ENCODE measurements at places on chromosomes 3 and 15.

GRCh38 chr15:60678632-60679031 is 199.7 kb upstream of the ICE2 start:
- DNase-seq = no peak

DNA sequence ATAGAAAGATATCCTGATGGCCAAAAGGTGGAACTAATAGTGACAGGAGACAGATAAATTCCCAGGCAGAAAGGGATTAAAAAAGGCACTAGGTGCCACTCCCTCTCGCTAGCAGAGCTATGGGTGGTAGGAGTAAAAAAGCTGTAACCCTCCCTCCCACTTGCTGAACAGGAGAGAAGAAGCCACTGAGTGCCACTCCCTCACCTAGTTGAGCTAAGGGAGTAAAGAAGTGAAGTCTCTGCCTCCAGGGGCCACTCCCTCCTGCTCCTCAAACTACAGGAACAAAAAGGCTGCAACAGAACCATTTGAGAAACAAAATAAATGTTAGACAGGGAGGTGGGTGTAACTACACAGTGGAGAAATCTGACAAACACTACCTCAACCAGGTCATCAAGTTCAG is 276.2 kb upstream of the EPHA6 start:
- DNase-seq = no peak

DNA sequence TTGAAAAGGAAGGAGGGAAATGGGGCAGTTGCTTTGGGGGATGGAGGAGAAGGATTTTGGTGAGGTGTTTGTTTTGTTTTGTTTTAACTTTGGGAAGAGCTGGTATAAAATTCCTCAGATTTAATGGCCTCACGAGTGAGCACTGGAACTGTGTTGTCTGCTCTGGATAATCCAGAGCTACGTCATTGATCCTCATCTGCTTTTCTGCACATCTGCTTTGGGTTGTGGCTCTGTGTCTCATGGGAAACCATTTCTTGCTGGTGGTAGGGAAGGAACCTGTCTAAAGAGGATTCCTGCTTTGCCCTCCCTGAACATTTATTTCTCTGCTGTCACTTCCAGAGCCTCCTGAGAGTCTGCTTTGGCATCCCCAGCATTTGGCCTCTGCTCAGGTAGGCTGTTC is 3.1 kb downstream of the SNRK start:
- DNase-seq = no peak

DNA sequence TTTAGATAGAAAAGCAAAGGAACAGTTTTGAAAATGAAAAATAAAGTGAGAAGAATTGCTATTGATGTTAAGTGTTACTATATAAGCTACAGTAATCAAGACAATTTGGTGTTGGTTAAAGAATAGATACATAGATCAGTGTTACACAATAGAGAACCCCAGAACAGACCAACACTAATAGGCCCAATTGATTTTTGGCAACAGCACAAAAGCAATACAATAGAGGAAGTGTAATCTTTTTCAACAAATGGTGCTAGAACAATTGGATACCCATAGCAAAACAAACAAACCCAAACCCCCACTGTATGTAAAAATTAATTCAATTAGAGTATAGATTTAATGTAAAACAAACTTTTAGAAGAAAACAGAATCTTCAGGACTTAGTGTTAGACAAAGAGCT is 61.8 kb downstream of the ATP11B start:
- DNase-seq = no peak

DNA sequence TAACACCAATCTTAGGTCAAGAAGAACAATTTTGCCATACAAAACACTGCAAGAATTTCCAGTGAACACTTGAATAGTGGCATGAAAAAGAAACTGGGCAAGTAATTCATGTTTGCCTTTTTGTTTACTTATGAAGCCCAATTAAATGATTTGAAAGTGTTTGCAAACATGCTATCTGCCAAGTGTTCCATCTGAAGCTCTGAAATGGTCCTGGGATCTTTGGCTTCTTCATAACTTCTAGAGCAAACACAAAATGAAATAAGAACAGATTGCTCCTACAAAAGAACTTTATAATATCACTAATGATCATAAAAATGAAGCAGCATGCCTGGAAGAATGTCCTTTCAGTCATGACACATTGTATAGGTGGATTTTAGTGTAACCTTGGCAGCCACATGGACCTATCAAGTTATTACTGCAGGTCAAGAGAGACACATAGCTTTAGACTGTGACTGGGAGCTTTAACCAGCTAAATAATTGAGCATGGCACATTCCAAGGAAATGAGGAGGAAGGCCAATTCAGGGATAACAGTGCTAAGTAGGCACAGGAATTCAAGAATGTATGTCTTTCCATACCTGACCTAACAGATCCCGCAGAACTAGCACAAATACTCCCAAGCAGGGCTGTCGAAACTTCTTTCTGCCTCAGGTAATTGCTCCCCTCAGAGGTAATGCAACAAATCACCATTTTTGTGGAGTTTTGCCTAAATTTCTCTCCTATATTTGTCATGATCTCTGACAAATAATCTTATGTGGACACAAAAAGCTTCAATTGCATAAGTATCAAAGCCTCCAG is 144.6 kb downstream of the DUT start:
- no peak for DNase-seq

- DNase-seq = no peak
Observed at GRCh38 chr3:9178697-9179096, 70.7 kb downstream of the SRGAP3 start.

- no peak for DNase-seq
Observed at GRCh38 chr15:22939652-22940061, 40.5 kb downstream of the CYFIP1 start.

DNA sequence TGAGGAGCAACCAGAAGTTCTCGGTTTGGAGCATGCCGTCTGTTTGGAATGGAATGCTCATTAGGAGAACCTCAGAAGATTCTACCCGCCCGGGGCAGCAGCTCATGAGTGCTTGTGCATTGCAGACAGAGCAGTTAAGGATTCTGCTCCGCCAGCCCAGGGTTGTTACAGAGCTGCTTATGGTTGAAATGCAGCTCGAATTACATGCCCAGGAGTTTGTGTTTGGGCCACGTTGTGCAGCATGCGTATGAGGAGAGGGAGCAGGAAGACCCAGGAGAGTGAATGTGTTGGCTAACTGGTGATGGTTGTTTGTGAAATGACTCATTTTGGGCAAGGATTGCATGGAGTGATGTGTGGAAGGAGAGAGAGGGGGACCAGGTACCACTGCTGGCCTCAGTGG is 9.0 kb downstream of the FGD5 start:
- no peak for DNase-seq

DNA sequence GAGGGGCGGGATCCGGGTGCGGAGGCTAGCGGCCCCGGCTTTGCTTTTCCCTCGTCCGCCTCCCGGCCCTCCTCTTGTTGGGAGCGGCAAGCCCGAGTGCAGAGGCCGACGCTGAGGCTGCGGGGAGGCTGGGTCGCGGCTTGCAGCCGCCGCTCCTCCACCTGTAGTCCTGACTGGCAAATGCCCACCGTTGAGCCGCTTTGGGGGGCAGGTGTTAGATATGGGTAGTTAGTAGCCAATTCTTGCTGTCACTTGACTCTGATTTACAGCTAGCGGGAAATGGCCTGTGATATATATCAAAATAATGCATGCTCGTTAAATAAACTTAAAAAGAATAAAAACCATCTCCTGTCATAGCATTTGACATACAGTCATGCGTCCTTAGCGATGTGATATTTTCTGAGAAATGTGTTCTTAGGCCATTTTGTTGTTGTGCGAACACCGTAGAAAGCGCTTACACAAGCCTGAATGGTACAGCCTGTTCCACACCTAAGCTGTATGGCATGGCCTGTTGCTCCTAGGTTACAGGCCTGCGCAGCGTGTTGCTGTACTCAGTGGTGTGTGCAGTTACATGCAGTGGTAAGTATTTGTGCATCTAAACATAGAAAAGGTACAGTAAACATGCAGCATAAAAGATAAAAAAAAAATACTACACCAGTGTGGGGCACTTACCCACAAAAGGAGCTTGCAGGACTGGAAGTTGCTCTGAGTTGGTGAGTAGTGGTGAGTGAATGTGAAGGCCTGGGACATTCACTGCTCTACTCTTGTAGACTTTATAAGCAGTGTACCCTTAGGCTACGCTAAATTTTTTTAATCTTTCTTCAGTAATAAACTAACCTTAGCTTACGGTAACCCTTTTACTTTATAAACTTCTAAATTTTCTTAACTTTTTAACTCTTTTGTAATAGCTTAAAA is 873 bp downstream of the CAPN7 start:
- no peak for DNase-seq

GRCh38 chr3:158801201-158801600 is 653 bp upstream of the MFSD1 start:
- DNase-seq = no peak

GRCh38 chr3:119585208-119585607 is 5.9 kb downstream of the ADPRH start:
- no peak for DNase-seq

GRCh38 chr3:197088370-197088769 is 58.8 kb upstream of the MELTF start:
- DNase-seq = no peak

DNA sequence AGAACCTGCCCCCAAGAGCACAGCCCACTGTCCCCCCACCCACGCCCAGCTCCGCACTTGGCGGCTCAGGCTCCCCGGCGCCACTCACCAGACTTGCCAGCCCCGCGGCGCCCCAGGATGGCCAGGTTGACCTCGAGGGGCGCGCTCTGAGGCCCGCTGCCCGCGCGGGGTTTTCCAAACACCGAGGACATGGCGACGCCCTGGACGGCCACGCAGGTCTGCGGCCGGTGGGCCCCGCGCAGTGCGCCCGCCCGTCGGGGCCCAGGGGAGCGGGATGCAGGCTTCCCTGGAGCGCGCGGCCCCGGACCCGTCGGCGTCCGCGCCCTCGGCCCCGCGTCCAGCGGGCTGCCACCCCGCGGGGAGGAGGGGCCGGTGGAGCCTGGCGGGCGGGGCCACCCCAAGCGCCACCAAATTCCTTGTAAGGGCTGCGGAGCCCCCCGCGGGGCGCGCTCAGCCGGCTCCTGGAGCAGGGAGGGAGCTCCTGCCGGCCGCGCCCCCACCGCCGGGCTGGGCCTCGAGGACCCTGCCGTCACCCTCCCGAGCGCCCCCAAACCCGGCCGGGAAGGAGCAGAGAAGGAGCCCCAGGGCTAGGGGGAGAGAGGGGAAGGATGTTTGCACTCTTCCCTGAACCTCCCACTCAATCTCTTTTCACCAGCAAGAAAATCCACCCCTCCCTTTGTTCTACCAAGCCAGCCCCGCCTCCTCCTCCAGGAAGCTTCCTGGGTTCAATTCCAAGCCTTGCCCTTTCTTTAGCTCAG is at the start of gene RASL12:
Gene RASL12 (minus strand): TSS at position 347 of the 758 bp plus-strand sequence. CDS start 156 bp downstream, at position 191.
- DNase-seq = no peak

- no peak for DNase-seq
Observed at GRCh38 chr3:66583424-66584040, 82.7 kb upstream of the LRIG1 start.

- DNase-seq = no peak
Observed at GRCh38 chr15:98124581-98124980, 164.1 kb downstream of the ARRDC4 start.

DNA sequence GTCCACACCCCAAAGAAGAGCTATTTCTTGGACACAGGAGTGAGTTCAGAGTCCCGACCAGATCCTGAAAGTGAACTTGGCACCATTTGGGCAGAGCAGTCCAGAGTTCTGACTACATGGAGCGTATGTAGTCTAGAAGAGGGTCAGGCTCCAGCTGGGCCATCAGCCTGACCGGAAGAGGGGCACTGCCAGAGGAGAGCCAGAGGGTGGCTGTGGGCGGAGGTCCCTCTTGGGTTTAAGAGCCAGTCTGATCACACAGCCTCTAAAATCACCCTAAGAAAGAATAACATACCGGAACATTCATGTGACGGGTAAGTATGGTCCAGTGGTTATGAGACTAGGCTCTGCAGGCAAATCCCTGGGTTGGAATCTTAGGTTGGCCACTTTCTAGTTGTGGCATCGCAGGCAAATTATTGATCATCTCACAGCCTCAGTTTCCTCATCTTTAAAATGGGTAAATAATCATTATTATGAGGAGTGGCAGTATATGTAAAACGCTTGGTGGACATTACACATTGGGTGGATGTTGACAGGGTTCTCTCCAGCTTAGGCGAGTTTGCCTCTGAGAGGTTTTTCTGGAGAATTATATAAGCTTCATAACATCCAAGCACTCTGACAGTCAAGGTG is 2.1 kb upstream of the RAP2B start:
- DNase-seq = no peak

DNA sequence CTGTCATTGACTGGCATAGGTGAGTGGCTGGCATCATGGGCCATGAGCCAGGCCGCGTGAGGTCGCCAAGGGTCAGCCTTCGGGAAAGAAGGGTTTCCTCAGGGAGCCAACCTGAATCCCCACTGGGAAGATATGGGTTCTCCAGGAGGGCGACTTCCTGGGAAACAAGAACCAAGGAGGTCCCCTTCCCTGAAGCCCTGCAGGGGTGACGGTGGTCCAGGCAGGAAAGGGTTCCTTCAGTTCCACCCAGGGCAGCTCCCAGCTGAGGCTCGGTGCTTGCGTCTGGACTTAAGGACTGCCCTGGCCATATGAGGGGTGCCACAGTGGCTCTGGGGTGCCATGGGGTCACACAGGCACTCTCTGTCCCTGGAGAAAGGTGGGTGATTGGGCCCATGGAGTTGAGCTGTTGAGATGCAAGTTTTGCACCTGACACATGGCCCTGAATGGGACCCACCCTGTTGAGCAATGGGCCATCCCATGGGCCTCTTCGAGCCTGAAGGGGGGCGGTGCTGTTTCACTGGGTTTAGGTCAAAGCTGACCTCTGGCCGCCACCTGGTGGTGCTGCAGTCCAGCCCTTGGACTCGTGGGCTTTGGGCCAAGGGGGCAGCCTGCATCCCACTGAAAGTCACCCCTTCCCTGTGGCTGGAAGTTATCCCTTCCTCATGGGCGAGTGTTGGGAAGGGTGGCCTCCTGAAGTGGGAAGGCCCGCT is 228.1 kb downstream of the SNRPN start:
- DNase-seq = no peak

GRCh38 chr3:109118584-109118983 is 650 bp upstream of the MORC1 start:
- DNase-seq = no peak

- no peak for DNase-seq
Observed at GRCh38 chr3:16349986-16350596, 85.1 kb downstream of the OXNAD1 start.

GRCh38 chr15:90885432-90886290 is 1.4 kb downstream of the FES start:
- DNase-seq = peak; percentile 60

DNA sequence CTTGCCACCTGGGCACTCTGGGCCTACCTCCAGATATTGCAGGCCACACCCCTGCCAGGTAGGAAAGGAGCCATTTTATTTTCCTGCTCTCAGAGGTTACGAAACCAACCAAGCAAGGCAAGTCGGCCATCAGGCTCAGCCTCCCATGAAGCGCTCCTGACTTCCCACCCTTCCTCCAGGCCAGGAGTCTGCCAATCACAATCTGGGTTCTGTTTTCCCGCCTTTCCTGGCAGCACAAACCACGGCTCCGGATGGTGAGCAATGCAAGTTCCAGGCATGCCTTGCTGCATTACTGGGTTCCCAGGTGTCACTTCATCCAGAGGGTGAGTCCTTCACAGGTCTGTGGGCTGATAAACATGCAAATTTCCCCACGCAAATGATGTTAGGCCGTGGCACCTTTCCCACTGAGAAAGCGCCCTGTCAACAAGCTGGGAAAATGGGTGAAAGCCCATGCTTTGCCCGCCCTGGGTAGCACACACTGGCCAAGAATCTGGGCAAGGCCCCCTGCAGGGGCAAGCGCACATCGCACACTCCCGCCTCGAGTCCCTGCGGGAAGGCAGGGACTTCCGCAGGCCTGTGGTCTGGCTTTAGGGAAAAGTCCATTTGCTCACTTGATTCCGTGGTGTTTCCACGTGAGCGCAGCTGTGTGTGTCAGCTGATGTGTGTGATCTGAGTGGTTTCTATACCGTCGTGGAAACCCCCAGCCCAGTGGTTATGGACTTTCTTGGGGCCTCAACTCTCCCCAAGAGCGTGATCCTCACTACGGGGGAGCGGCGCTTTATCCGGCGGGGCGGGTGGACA is 61.6 kb upstream of the RYK start:
- DNase-seq = no peak

Measured in anterior cingulate cortex (tissue), 58 donors.